Sciatic nerve (tissue), 2 donors: ENCODE measurements at places on chromosomes 5 and 9. TPM values are rescaled to one million over a fixed set of nuclear protein-coding genes. Genes with fewer than 3 reads are reported as not detected.

The PPP2R2B gene
- total RNA-seq = 54.1 TPM

- no peak for DNase-seq
Measured at GRCh38 chr5:153546566-153546965, 56.1 kb downstream of the GRIA1 start.

The PDCD1LG2 gene
- 3.0 TPM for total RNA-seq

DNA sequence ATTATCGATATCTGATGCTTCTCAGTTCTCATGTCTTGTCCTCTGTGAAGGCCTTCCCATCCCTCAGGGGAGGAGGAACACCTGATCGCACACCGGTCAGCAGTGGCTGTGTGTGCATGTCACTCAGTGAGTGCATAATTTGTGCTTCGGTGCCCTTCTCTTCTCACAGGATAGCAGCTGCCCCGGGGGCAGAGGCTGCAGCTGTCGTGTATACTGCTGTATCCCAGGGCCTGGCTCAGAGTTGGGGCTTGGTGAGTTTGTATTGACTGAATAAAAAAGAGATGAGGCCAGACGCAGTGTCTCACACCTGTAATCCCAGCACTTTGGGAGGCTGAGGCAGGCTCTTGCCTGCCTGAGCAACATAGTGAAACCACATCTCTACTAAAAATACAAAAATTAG lies 49.7 kb upstream of the NCS1 start:
- DNase-seq = no peak

The GFM2 gene
- total RNA-seq = 21.1 TPM

DNA sequence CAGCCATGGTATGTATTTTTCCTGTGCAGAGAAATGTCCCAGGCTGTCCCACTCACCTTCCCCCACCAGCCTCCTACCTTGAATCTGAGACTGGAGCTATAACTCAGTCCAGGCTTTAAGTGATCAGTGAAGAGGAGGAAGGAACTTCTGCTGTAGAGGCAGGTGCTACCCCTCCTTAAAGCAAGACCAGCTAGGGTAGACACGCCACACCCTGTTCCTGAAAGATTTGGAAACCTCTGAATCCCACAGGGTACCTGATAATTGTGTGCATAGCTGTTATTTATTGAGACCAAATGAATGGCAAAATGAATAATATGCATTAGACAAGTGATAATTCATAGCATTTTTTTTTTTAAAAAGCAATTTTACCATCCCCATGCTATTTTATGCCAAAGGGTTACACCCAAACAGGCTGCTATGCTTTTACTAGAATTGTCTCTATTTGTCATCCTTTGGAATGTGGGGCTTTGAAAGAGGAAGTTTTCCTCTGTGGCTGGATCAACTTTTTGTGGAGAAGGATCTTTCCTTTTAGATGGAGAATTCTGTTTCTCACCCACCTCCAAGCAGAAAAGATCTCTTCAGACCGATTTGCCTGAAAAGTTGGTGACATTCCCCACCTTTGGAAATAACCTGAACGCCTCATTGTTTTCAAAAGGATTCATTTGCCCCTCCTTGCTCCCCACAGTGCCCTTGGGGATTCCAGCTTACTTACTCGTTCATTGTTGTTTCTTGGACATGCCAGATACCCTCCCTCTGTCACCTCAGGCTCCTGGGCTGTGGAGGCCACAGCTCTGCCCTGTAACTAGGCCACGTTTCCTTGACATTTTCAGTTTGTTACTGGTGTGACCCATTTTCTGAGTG lies 248.7 kb downstream of the NR3C1 start:
- no peak for DNase-seq

DNA sequence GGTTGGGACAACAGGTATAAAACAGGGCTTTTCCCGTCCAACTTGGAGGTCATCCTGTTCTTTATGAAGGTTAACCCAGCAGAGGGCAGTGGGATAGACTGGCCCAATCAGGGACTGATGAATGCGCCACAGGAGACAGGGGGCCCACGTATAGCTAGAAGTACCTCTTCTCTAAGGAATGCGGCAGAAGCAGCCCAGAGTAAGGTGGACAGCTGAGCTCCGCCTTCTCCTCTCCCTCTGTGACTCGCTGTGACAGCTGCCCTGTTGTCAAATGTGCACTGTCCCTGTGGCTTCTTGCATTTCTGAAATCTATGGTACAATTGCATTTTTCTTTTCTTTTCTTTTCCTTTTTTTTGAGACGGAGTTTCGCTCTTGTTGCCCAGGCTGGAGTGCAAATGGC lies 306.6 kb downstream of the FBXL7 start:
- DNase-seq = no peak

- no peak for DNase-seq
Measured at GRCh38 chr5:6084376-6084775, 294.0 kb downstream of the MED10 start.

The WDR55 gene
- 16.0 TPM for total RNA-seq

GRCh38 chr5:172775326-172776234 lies 4.6 kb upstream of the DUSP1 start:
- no peak for DNase-seq

- no peak for DNase-seq
Measured at GRCh38 chr5:135823881-135824280, 10.6 kb upstream of the SLC25A48 start.

- no peak for DNase-seq
Measured at GRCh38 chr9:88418715-88419540, 30.7 kb downstream of the SPIN1 start.

DNA sequence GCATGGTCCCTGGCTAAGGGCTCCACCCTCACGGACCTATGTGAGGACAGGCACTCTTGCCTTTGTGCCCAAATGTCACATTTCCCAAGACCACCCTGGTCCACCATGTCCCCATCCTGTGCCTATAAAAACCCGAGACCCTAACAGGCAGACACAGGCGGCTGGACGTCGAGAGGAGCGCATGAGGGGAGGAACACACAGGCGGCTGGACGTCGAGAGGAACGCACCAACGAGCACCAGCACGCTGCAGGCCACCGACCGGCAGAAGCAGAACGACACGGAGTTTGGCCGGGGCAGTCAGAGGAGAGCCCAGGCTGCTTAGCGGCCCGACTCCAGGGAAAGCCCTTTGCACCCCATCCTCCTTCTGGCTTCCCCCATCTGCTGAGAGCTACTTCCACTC lies 119.9 kb downstream of the ADAMTS2 start:
- DNase-seq = peak; percentile 55

GRCh38 chr9:14722391-14723035 lies at the start of gene CER1:
Gene CER1 (minus strand): TSS chr9:14722733. CDS start chr9:14722672, 61 bp downstream.
- no peak for DNase-seq

The OTP gene
- not detected for total RNA-seq

- DNase-seq = no peak
Measured at GRCh38 chr5:1054799-1055775, 46.5 kb downstream of the NKD2 start.

The KLF4 gene
- total RNA-seq = 63.8 TPM

GRCh38 chr9:111356481-111357244 lies 26.6 kb upstream of the OR2K2 start:
- DNase-seq = no peak

The DNAH5 gene
- total RNA-seq = 0.58 TPM

DNA sequence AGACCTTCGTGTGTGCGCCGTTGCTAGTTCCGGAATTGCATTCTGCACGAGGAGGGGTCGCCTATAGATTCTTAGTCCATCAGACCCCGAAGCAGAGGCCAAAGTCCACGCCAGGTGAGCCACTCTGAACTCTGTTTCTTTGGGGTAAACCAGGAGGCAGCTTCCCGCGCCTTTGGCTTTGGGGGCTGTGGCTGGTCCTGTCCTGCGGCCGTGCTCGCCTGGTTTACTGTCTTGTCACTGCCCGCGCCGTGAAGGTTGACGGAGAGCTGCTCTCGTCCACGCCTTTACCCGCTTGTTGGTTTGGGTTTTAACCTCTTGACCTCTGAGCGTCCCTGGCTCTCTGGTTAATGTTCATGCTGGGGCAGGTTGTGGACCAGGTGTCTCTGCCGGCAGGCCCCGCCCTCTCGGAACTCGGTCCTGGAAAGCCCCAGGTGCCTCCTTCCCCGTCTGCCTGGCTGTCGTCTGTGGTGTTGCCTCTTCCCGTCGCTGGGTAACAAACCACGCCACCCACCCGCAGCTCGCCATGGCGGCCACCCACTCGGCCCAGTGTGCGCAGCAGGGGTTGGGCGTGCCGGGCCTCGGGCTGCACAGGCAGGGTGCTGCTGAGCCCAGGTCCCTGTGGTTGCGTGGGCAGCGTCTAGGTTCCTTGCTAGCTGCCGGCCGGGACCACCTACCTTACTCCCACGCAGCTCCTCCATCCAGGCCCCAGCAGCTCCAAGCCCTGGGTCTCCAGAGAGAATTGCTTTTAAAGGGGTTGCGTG lies 44.6 kb upstream of the CACNA1B start:
- DNase-seq = peak; percentile 47

GRCh38 chr9:35272989-35273388 lies 111.2 kb downstream of the UNC13B start:
- no peak for DNase-seq

DNA sequence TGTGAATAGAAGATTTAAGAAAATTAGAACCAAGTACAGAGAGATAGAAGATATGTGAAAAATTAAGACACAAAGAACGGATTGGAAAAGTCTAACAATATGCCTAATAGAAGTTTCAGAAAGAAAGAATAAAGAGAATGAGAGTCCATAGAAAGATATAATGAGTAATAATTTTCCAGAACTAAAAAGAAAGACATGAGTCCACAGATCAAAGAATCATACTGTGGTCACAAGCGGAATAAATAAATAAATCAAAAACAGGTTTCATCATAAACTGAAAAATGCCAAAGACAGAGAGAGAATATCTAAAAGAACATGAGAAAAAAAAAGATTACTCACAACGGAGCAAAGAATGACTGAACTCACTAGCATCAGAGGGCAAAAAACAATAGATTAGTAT lies 32.9 kb downstream of the FEM1C start:
- DNase-seq = no peak

The OBP2B gene
- total RNA-seq = not detected

DNA sequence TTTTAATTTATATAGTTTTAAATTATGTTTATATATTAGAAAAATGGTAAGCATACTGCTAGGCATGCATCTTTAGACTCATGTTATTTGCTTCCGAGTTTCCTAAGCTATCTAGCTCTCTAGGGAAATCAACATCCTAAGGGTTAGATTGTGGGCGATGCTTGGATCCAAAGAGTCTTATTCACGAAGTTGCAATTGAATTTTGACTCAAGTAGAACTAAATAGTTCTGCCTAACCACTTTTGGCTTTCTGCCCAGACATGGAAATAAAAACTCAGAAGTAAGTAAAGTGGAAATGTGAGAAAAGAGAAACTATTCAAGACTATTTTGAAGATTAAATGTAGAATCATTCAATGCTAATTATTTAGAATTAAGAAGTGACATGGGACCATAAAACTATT lies 440.4 kb downstream of the CDH18 start:
- no peak for DNase-seq

GRCh38 chr5:91271999-91272398 lies 111.1 kb downstream of the ARRDC3 start:
- DNase-seq = no peak

The TYRP1 gene
- total RNA-seq = not detected

GRCh38 chr5:52007230-52007858 lies 624.1 kb downstream of the ISL1 start:
- DNase-seq = no peak

- DNase-seq = no peak
Measured at GRCh38 chr9:123348317-123348992, 7.5 kb upstream of the CRB2 start.

DNA sequence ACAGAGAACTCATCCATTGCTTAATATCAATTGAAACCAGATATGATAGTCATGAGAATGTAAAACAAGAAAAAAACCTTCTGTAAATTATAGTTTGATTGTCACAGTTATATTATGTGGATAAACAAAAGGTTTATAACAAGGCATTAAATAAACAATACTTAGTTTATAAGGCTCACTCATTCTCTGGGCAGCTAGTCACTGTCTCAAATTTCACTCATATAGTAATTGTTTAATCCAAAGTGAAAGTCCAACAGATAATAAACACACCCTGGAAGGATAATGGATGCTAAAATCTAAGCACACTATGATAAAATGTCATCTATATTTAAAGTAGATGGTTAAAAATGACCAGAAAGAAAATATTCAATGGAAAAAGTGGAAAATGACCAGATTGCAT lies 30.8 kb upstream of the SLC12A2 start:
- no peak for DNase-seq

The PCDHB3 gene
- total RNA-seq = 4.5 TPM

GRCh38 chr5:126619781-126620180 lies 19.0 kb downstream of the PHAX start:
- no peak for DNase-seq

The FAM163B gene
- not detected for total RNA-seq

GRCh38 chr9:125523681-125524080 lies 183.3 kb downstream of the MAPKAP1 start:
- no peak for DNase-seq

- DNase-seq = peak; percentile 56
Measured at GRCh38 chr9:33101104-33101951, 24.9 kb upstream of the SMU1 start.

The ATP10B gene
- total RNA-seq = 16.1 TPM
